Large intestine (tissue), 12 donors: ENCODE measurements at places on chromosomes 5 and 9. TPM values are rescaled to one million over a fixed set of nuclear protein-coding genes. Genes with fewer than 3 reads are reported as not detected.

The LCN1 gene
- polyA plus RNA-seq, result 0.09 TPM

The NKD2 gene
- polyA plus RNA-seq, result 15.2 TPM

DNA sequence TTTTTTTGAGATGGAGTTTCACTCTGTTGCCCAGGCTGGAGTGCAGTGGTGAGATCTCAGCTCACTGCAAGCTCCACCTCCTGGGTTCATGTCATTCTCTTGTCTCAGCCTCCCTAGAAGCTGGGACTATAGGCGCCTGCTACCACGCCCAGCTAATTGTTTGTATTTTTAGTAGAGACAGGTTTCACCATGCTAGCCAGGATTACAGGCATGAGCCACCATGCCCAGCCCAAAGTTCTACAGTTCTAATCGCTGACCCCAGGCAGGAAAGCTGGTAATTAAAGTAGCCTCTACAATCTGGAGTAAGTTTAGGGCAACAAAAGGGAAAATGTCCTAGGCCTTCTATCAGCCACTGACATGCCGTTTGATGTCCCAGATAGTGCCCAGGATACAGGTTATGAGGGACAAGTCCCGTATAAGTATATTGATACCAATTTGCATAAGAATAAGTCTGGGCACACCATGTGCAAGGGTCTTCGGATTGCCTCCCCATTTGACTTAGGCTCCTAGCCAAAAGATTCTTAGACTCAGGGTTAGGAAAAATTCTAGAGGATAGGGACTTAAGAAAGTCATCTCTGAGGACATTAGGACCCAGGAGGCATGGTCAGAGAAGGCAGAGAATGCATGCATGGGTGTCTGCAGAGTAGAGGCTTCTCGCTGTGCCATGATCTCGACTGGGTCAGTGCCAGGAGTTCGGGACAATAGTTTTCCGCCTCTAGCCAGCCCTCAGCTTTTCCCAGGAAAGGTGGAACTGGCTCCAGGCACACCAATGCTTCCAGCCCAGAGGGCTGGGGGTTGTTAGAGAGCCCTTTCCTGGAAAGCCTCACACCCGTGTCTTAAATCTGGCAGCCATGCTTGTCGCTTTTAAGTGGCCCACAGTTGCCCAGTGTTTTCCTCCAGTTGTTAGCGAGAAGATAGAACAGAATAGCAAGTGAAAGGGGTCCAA lies 1111.1 kb downstream of the TAF11L14 start:
- H3K4me1 ChIP-seq, result no peaks in the 10 kb centered on the region
- H3K27ac ChIP-seq, result peak overlapping the region; percentile 40
- no peaks in the 10 kb centered on the region for H3K27me3 ChIP-seq
- H3K4me3 ChIP-seq, result peak overlapping the region; percentile 37
- DNase-seq, result no peak
- H3K36me3 ChIP-seq, result no peaks in the 10 kb centered on the region

DNA sequence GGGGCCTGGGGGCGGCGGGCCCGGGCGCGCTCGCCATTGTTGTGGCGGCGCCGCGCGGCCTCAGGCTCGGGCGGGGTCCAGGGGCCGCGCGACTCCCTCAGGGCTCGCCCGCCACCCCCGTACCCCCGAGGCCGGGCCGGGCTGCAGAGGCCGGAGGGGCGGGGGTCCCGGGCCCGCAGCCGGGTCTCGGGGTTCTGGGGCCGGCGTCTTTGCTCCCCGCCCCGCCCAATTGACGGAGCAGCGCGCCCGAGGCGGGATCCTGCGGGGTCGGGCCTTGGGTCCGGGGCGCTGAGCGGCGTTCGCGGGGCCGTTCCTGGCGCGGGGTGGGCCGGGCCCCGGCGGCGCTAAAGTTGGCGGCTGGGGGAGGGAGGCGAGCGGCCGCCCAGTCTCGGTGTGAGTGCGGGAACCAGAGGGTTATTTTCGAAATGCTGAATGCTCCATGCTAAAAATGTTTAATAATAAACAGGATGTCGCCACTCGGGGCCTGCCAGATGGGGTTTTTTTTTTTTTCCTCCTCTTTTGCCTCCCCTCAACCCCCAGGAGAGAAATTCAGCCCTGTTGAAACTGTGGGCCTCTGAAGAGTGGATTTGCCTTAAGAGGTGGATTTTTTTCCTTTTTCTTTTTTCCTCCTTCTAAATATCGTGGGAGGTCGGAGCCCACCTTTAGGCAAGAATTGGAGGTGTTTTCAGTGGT lies 724 bp downstream of the PRRC2B start:
- peak overlapping the region; percentile 55 for H3K4me3 ChIP-seq
- DNase-seq, result peak; percentile 77
- no peaks in the 10 kb centered on the region for H3K27me3 ChIP-seq
- peaks cover 7% of the 10 kb centered on the region for H3K36me3 ChIP-seq
- H3K27ac ChIP-seq, result peak overlapping the region; percentile 87
- H3K4me1 ChIP-seq, result peaks cover 26% of the 10 kb centered on the region

DNA sequence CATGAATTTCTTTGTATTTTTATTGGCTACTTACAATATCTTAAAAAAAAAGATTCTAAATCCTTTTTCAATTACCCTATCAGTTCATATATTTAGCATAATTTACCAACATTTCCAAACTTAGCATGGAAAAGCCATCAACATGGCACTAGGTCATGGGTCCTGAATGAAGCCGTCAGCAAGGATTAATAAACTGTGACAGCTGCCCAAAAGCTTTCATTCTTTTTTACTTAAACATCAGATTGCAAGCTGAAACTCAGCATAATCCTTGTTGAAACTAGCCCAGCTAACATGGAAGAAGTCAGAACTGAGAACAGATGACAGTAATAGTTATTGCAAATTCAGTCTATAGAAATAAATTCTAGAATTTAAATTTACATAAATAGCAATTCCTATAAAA lies 209.8 kb downstream of the ADAMTS6 start:
- H3K27me3 ChIP-seq, result no peaks in the 10 kb centered on the region
- no peak overlapping the region for H3K27ac ChIP-seq
- DNase-seq, result no peak
- H3K4me3 ChIP-seq, result no peak overlapping the region

- no peak overlapping the region for H3K27ac ChIP-seq
- H3K4me3 ChIP-seq, result no peak overlapping the region
- no peak for DNase-seq
- no peaks in the 10 kb centered on the region for H3K36me3 ChIP-seq
- no peaks in the 10 kb centered on the region for H3K27me3 ChIP-seq
These were observed 2.1 kb downstream of the FAM81B start for GRCh38 chr5:95393279-95393678.

DNA sequence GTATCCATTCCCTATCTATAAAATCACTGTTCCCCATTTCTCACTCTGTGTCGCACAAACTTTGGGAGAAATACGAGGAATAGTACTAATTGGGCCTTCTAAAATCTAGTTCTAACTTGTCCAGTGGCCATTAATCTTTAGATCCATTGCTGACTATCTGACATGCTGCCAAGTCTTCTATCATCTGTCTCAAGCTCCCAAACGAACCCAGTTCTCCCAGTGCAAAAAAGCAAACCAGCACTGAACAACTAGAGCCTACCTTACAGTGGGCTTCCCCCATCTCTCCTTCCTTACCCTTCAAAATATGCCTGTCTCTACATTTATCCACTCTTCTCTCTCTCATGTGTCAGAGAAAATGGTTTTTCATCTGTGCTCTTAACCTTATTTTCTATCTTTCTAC lies 3.2 kb upstream of the SPINK7 start:
- DNase-seq, result no peak
- no peaks in the 10 kb centered on the region for H3K27me3 ChIP-seq
- no peaks in the 10 kb centered on the region for H3K36me3 ChIP-seq
- H3K4me3 ChIP-seq, result no peak overlapping the region
- H3K4me1 ChIP-seq, result no peaks in the 10 kb centered on the region

- no peak overlapping the region for H3K4me3 ChIP-seq
- H3K4me1 ChIP-seq, result no peaks in the 10 kb centered on the region
- no peaks in the 10 kb centered on the region for H3K27me3 ChIP-seq
- H3K27ac ChIP-seq, result no peak overlapping the region
- H3K36me3 ChIP-seq, result peaks cover 10% of the 10 kb centered on the region
These were observed 136.2 kb downstream of the FANCC start for GRCh38 chr9:95181226-95181818.

DNA sequence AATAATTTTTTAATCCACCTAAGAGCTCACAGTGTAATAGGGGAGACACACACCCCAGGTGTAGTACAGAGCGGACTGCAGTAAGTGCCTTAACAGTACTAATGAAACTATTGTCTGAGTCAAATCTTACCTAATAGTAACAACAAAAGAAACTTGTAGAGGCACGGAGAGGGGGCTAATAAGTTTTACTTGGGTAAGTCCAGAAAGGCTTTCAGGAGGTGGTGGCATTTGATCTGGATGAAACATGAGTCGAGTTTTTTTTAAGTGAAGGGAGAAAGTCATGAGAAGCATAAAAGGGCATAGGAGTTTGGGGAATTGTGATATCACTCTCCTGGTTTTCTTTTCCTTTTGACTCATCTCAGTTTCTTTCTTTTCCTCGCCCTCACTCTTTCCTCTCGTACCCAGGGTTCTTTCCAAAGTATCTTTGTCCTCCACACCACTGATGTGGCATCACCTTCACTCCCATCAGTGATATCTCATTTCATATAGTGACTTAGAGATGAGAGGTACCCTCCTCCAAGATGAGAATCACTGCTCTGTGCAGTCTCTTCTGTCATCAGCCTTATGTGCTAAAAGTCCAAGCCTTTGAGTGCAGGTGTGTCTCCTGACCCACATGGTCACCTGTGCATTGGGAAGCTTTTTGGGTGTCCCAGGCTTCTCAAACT lies 2.0 kb downstream of the CTNNA1 start:
- DNase-seq, result no peak
- H3K4me1 ChIP-seq, result peaks cover 21% of the 10 kb centered on the region
- H3K27me3 ChIP-seq, result no peaks in the 10 kb centered on the region
- peak overlapping the region; percentile 99 for H3K27ac ChIP-seq
- peak overlapping the region; percentile 95 for H3K4me3 ChIP-seq

DNA sequence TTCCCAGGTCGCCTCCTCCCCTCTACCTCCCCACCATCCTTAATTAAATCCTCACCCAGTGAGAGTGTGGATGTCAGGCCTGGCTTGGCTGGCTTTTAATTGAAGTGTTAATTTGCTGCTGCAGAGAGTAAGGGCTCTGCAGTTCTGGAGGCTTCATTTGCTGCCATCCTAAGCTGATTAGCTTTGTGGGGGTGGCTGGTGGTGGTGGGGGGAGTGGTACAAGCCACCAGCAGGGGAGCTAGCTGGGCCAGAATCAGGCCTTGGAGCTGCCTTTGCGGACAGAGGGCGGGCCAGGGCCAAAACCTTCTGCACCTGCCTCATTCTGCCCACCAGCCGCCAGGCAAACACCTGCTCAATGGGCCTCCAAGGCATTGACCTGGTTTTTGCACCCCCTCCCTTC lies 26.8 kb upstream of the TIFAB start:
- peaks cover 69% of the 10 kb centered on the region for H3K27me3 ChIP-seq
- H3K36me3 ChIP-seq, result no peaks in the 10 kb centered on the region
- H3K4me3 ChIP-seq, result no peak overlapping the region
- H3K27ac ChIP-seq, result no peak overlapping the region
